ENCODE measurements at places on chromosomes 12 and 14. TPM values are rescaled to one million over a fixed set of nuclear protein-coding genes. Genes with fewer than 3 reads are reported as not detected.

The OR6C76 gene
- polyA plus RNA-seq, result not detected

The TCL1B gene
- polyA plus RNA-seq, result 15.8 TPM

The CLEC9A gene
- polyA plus RNA-seq, result not detected

The GARIN6 gene
- polyA plus RNA-seq, result not detected

The ADGRD1 gene
- 1.7 TPM for polyA plus RNA-seq

The SERPINA1 gene
- 8.2 TPM for polyA plus RNA-seq

The CPNE6 gene
- 0.10 TPM for polyA plus RNA-seq

The CCDC85C gene
- polyA plus RNA-seq, result 0.35 TPM

The KLRC2 gene
- 0.25 TPM for polyA plus RNA-seq

The PAX9 gene
- polyA plus RNA-seq, result not detected

The CDKN1B gene
- 57.0 TPM for polyA plus RNA-seq

The STAB2 gene
- not detected for polyA plus RNA-seq

All from B cell (primary cell).